ENCODE measurements at places on chromosomes 12 and 14.

GRCh38 chr14:73472185-73473114 lies 14.1 kb upstream of the NUMB start:
- DNase-seq: peak; percentile 16

- no peak for DNase-seq
Measured at GRCh38 chr12:131369094-131369845, 341.6 kb upstream of the SFSWAP start.

DNA sequence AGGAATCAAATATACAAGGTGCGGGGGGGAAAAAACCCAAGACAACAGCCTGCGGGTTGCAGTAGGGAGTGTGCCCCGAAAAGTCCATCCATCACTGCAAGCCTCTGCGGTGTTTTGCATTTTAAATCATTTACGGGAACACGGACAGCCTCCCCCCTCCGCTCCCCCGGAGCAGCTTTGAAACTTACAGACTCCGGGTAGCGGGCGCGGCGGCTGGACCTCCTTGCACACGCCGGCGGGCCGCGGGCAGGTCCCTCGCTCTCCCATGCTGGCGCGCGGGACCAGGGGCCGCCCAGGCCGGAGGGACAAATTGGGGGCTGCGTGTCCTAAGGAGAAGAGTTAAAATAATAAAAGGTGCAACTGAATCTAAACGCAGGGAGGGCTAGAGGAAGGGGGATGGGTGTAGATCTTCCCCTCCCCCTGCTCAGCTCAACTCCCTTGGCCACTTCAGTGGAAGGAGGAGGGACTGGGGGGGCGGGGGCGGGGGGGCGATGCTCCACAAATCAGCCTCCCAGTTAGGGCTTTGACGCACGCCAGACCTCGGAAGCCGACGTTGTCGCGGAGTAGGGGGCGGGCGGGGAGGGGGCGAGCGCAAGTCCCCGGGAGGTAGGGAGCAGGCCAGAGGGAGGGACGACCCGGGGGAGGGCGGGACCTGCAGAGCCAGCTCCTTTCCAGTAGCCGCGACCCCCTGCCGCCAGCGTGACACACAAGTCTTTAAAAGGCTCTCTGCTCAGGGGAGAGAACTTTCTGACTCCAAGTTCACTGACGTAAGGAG lies at the start of gene KCNJ8:
Gene KCNJ8, minus strand, starts transcription at position 349 of the 775 bp plus-strand sequence. CDS start 1,090 bp downstream, outside the sequence.
- peak; percentile 12 for DNase-seq

DNA sequence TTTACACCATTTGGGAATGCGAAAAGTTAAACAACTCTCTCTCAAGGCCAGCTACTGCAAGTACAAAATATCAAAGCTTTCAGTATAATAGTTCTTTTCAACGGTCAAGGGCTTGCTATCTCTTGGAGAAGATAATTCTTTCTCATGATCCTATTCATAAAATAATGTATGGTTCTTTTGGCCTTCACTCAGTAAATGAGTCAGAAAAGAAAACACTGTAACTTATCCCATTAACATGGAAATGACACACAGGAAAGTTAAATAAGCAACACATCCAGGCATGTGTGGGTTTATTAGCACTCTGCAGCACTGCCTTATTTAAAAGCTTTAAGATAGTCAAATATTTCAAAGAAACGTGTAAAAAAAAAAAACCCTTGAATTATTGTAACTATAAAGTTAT lies 36.9 kb downstream of the ZFC3H1 start:
- no peak for DNase-seq

GRCh38 chr14:46036099-46036498 lies 615.5 kb downstream of the RPL10L start:
- DNase-seq: no peak

GRCh38 chr14:100306998-100307765 lies 938 bp upstream of the SLC25A29 start:
- DNase-seq: no peak

DNA sequence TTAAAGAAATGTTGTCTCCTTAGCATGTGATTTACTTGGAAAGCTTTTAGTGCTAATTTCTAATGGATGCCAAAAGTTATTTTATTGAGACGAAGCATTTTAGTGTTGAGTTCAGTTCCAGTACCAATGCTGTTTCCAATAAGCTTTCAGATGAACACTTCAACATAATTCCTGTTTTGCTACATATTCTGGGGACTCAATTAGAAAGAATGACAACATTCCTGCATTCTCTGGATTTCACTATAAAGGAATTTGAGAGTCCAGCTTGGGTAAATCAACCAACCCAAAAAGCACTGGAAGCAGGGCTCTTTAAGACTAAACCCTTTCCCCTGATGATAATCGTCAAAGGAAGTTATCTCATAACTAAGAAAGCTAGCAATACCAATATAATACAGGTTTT lies 353.0 kb upstream of the TMTC1 start:
- no peak for DNase-seq

DNA sequence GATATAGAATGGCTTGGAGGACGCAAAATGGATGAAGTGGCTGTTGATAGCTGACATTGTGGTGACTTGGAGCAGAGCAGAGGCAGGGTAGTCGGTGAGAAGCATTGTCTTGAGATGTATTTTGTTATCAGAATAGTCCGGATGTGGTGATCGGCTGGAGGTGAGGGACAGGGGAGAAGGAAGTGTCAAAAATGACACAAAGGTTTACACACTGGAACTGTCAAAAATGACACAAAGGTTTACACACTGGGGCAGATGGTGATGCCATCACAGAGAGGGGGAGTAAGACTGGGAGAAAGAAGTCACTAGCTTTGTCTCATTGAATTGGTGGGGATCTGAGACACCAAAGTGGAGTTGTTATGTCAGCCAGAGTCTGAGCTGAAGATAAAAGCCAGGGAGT lies 30.1 kb downstream of the CDKL1 start:
- DNase-seq: no peak

- peak; percentile 80 for DNase-seq
Measured at GRCh38 chr12:52879394-52880351, 25.2 kb downstream of the KRT8 start.

- no peak for DNase-seq
Measured at GRCh38 chr14:92407410-92407809, 84.4 kb downstream of the SLC24A4 start.

- no peak for DNase-seq
Measured at GRCh38 chr14:102532204-102532658, 22.7 kb upstream of the ANKRD9 start.

GRCh38 chr12:49891012-49891411 lies 12.7 kb downstream of the FAIM2 start:
- DNase-seq: no peak

DNA sequence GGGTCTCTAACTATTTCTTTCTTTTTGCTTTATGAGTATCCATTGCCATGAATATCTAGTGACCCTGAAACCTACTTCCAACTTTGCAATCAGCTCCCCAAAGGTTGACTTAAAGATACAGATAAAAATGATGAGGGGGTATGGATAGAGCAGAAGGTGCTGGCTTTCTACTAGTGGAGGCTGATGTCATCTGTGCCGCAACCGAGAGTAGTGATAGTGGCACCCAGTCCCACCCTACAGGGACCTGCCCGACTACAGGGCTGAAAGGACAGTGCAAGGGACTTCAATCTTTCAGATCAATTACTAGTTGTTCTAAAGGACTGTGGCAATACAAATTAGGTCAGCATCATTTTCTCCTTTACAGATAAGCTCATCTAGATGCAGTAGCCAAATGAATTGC lies 806.0 kb downstream of the VRK1 start:
- peak; percentile 77 for DNase-seq

DNA sequence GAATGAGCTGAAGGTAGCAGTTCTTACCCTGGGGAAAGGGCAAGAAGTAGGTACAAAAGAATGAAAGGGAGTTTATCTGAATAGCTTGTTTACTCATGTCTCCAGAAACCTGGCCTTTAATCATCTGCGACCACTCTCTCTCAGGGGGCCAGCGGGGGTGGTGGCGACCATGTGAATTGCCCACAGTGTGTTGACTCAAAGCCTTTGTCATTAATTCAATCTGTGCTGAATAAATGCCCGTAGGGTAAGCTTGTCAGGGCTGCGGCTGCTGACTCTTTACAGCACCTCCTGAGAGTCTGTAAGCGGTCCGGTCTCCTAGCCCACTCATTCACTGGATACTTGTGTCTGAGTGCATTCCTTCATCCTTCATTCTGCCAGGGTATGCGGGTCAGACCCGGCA lies 874.4 kb downstream of the SLC6A15 start:
- no peak for DNase-seq

DNA sequence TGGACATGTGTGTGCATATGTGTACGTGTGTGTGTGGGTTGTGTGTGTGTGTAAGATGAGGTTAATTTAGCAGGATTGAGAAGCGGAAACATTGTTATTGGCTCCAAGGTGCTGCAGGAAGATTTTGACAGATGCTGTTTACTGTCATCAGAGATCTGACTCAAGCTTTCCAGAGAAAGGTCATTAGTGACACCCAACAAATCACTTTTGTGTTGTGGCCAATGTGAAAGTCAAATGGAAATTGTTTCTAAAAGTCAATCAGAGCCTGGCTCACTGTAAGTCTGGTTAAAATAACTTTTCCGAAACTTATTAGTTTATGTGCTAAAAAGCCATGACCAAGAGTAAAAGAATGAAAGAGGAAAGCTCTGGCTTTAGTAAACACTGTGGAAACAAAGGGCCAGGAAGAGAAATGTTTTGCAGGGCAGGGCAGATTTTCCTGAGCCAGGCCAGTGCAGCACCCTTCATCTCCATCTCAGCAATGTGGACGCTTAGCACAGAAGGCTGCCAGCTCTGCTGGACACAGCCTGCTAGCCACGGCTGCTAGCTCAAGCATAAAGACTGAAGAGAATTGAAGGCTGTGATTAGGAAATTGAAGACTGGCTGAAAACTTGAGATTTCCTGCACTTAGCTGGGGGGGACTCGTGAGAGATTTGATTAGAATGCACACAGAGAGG lies 235.8 kb downstream of the NEDD1 start:
- no peak for DNase-seq

DNA sequence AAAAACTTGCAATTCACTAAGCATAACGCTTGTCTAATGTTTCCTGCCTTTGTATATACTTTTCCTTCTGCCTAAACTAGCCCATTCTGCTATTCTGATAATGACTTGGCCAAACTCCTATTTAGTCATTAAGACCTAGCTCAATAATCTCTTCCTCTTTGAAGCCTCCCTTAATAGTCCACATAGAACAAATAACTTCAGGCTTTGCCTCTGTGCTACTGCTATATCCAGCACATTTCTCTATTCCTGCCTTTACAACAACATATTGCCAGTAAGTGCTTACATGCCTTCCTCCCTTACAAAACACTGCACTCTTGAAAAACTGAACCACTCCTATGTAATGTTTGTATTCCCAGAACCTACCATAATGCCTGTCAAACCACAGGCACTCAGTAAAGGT lies 13.8 kb downstream of the PRICKLE1 start:
- no peak for DNase-seq

DNA sequence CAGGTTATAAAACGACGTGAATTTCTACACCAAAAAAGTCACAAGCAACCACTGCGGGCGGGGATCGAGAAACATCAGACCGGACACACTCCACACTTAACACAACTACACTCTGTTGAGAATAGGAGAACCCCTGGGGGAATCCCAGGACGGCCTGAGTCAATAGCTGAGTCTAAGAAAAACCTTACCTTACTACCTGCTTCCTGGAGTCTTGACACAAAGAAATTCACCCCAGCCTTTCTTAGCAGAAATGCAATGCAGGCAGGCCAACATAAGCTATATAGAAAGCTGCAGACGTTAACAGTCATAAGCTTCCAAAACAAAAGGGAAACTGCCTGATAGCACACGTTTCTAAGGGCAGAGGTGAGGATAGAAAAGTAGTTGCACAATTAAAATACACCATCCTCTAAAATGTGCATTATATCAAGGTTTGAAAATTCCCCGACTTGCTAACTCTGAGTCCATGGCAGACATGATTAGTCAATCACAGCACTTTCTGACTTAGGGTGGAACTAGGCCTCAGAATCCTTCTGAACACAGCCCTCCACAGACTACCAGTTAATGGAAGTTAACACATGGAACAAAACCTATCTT lies 68.0 kb downstream of the CCDC88C start:
- peak; percentile 73 for DNase-seq

GRCh38 chr12:5204271-5204670 lies 160.6 kb downstream of the KCNA5 start:
- DNase-seq: no peak

DNA sequence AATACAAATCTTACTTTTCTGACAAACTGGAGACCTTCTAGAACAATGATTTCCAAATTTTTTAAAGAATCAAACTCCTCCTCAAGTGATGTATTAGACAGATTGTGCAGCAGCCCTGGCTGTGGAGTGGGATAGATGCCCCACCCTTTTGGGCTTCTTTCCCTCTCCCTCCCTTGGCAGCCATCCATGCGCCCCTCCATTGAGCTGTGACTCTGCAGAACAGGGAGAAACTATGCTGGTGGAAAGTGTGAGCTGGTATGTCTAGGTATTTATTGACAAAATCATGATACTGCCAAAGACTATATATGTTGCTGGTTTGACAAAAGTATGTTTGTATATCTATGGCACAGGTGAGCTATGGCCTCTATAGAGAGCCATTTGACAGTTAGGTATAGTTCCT lies 138.5 kb downstream of the KTN1 start:
- DNase-seq: no peak

- peak; percentile 65 for DNase-seq
Measured at GRCh38 chr14:103748534-103748857, 32.9 kb downstream of the ZFYVE21 start.

DNA sequence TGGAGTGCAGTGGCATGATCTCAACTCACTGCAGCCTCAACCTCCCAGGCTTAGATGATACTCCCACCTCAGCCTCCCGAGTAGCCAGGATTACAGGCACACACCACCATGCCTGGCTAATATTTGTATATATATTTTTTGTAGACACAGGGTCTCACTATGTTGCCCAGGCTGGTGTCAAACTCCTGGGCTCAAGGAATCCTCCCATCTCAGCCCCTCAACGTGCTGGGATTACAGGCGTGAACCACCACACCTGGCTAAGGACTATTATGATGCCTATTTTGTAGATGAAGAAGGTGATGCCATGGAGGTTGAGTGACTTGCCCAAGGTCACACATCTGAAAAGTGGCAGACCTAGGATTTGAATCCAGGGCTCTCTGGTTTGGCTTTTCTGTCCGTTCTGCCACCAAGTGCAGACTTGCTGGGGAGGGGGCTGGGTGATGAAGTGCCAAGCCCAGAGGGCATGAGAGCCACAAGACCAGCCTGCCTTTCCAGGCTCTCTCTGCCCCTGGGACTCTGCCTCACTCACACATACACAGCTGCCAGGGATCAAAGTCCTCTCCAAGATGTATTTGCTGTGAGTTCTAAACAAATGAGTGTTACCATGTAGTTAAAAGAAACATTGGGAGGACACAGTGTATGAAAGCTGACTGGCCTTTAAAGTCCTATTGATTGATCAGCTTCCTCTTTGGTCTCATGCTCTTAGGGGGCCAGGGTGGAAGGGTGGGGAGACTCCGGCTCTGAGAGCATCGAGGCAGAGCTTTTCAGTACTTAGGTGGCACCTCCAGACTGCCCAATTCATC lies 21.3 kb upstream of the RBM19 start:
- DNase-seq: no peak

- no peak for DNase-seq
Measured at GRCh38 chr14:74848768-74849167, 27.2 kb downstream of the PROX2 start.

GRCh38 chr14:22829661-22830442 lies at the start of gene MRPL52:
Gene MRPL52, plus strand, starts transcription at chr14:22829887. Its CDS starts 26 bp downstream, at chr14:22829913.
- peak; percentile 95 for DNase-seq

GRCh38 chr12:90905691-90906370 lies 49.1 kb downstream of the CCER1 start:
- DNase-seq: no peak

Data from CD4-positive, alpha-beta T cell treated with Interleukin-17A for 4 hours (primary cell).